Kidney epithelial cell (primary cell): ENCODE measurements at places on chromosomes 16 and 17. TPM values are rescaled to one million over a fixed set of nuclear protein-coding genes. Genes with fewer than 3 reads are reported as not detected.

The CCL17 gene
- total RNA-seq = not detected in 2 replicates

The SAT2 gene
- 61.6 and 76.0 TPM in 2 replicates for total RNA-seq

The TOP2A gene
- 14.9 and 17.4 TPM in 2 replicates for total RNA-seq

The CORO1A gene
- 9.7 and 10.8 TPM in 2 replicates for total RNA-seq

The TLCD2 gene
- total RNA-seq = 1.8 and 1.9 TPM in 2 replicates

The EPX gene
- not detected in 2 replicates for total RNA-seq

The ITPRIPL2 gene
- 71.8 and 90.2 TPM in 2 replicates for total RNA-seq

The PRR29 gene
- 0.08 and 0.55 TPM in 2 replicates for total RNA-seq

The KRTAP9-2 gene
- not detected in 2 replicates for total RNA-seq
